ENCODE measurements at places on chromosomes 11 and 22. TPM values are rescaled to one million over a fixed set of nuclear protein-coding genes. Genes with fewer than 3 reads are reported as not detected.

NAALAD2 gene
- 0.42 TPM for total RNA-seq

MFNG gene
- 18.1 TPM for total RNA-seq

ANO5 gene
- total RNA-seq, result 6.5 TPM

FAM181B gene
- 2.2 TPM for total RNA-seq

HEPHL1 gene
- not detected for total RNA-seq

PPP1CA gene
- 74.4 TPM for total RNA-seq

- no peaks in the 10 kb centered on the region for H3K27me3 ChIP-seq
- peaks cover 4% of the 10 kb centered on the region for H3K4me1 ChIP-seq
- no peaks in the 10 kb centered on the region for H3K36me3 ChIP-seq
- H3K4me3 ChIP-seq, result no peak overlapping the region
- no peak overlapping the region for H3K27ac ChIP-seq
These were observed 23.7 kb upstream of the SORL1-AS1 start for GRCh38 chr11:121476379-121477032.

GRCh38 chr11:34654483-34655334 lies 33.8 kb downstream of the EHF start:
- H3K4me1 ChIP-seq, result no peaks in the 10 kb centered on the region
- H3K27ac ChIP-seq, result no peak overlapping the region
- H3K36me3 ChIP-seq, result no peaks in the 10 kb centered on the region
- no peak overlapping the region for H3K4me3 ChIP-seq
- H3K27me3 ChIP-seq, result no peaks in the 10 kb centered on the region
- DNase-seq, result no peak

DNA sequence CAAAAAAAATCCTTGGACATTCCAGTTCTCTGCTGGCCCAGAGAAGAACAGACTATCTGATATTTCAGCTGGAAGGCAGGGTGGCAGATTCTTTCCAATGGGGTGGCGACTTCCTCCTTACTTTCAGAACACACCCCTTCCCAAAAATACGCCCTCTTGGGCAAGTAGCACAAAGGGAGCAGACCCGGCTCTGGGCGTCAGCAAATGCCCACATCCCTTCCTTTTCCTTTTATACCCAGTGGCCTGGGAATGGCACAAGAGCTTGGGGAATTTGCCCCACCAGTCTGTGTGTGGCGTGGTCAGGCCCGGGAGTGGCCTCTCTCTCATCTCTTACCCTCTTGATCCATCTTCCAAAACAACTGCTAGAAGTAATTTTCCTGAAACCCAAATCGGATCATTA lies 33.0 kb upstream of the NUP160 start:
- no peaks in the 10 kb centered on the region for H3K36me3 ChIP-seq
- no peak for DNase-seq
- H3K27me3 ChIP-seq, result no peaks in the 10 kb centered on the region

DNA sequence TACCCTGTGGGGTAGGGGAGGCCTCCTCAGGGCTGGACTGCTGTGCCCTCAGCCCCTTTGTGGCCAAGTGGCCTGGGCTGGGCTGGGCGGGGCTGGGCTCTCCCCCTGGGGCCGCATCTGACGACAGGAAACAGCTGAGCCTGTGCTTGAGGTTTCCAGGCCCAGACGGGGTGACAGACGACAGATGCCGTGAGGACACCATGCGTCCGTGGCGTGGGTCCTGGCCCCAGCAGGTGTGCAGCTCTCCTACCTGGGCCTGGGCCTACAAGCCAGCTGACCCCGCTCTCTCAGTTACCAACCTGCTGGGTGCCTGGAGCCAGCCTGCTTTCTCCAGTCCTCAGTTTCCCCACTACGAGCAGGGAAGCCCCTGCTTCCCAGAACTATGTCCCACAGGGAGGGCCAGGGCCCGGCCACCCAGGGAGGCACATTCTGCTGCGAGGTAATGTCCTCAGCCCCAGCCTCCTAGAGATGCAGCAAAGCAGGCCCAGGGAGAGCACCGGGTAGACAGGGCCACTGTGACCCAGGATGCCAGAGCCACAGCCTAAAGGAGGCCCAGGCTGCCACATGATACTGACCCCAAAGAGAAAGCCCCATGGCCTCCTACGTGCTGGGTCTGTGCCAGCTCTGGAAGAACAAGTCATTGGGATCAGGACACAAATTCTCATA lies 181.3 kb downstream of the IGLL1 start:
- no peak overlapping the region for H3K4me3 ChIP-seq
- no peak for DNase-seq
- no peaks in the 10 kb centered on the region for H3K27me3 ChIP-seq
- H3K27ac ChIP-seq, result no peak overlapping the region
- H3K4me1 ChIP-seq, result peaks cover 3% of the 10 kb centered on the region

DNA sequence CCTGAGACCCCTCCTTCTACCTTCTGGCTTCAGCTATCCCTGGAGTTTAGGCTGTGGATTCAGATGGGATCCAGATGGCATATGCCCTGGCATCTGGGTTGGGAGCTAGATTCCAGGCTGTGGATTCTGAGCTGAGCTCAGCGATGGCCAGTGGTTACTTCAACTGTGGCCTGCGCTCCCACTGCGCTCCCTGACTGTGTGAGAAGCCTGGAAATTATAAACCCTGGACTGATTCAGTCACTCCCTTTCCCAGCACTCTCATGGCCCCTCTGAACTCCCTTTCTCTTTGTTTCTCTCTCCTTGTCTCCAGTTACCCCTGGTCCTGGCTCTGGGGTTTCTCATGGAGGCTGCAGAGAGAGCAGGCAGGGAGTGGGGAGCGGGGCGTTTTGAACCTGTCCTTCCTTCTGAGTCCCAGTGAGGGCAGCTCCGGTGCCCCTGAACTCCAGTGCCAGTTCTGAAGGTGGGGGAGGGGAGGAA lies 4.8 kb downstream of the ARHGEF17 start:
- H3K36me3 ChIP-seq, result peaks cover 6% of the 10 kb centered on the region
- no peaks in the 10 kb centered on the region for H3K27me3 ChIP-seq
- peaks cover 67% of the 10 kb centered on the region for H3K4me1 ChIP-seq

DNA sequence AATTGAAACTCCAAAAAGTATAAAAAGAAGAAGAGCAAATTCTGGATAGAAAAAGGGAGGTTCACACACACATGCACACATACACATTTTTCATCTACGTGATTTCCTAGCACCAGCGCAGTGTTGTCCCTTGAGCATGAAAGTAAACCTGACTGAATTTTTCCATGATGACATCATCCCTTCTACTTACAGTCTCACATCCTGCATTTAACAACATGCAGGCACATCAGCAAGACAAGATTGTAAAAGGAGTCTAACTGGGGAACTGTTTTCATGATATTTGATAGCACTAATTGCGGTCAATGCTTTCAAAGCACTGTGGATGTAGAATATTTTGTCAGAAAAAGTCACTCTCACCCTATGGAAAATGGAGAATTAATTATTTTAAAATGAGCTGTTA lies 36.6 kb downstream of the GAS2 start:
- no peaks in the 10 kb centered on the region for H3K27me3 ChIP-seq
- no peak overlapping the region for H3K4me3 ChIP-seq
- H3K4me1 ChIP-seq, result no peaks in the 10 kb centered on the region
- no peak for DNase-seq

DNA sequence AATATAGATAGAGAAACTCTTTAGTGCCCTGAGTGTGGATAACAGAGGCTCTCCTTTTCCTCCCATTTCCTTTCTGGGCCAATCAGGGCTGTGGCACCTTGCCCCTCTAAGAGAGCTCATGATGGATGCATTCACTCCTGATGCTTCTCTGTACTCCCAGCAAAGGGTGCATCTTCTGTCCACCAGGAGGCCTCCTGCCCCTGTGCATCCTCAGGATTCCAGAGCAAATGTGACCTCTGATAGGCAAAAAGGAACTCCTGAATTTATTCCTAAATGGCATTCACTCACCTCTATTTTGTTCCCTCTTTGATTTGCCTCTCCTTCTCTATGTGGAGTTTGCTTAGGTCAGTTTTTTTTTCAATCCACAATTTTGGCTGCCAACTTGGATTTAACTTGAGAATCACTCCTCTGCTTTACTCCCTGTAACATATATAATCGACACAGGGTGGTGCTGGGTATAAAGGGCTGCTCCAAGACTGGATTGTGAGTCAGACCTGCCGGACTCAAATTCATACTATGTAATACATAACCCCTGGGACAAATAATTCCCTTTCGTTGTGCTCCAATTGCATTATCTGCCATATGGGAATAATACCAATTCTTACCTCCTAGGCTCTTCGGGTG lies 1.1 kb upstream of the MRGPRX4 start:
- H3K36me3 ChIP-seq, result no peaks in the 10 kb centered on the region
- H3K27ac ChIP-seq, result no peak overlapping the region
- no peak overlapping the region for H3K4me3 ChIP-seq
- DNase-seq, result no peak

GRCh38 chr22:40366068-40366467 lies 4.3 kb upstream of the SGSM3 start:
- no peaks in the 10 kb centered on the region for H3K27me3 ChIP-seq
- DNase-seq, result no peak
- H3K4me1 ChIP-seq, result no peaks in the 10 kb centered on the region
- no peak overlapping the region for H3K4me3 ChIP-seq
- H3K36me3 ChIP-seq, result peaks cover 47% of the 10 kb centered on the region

DNA sequence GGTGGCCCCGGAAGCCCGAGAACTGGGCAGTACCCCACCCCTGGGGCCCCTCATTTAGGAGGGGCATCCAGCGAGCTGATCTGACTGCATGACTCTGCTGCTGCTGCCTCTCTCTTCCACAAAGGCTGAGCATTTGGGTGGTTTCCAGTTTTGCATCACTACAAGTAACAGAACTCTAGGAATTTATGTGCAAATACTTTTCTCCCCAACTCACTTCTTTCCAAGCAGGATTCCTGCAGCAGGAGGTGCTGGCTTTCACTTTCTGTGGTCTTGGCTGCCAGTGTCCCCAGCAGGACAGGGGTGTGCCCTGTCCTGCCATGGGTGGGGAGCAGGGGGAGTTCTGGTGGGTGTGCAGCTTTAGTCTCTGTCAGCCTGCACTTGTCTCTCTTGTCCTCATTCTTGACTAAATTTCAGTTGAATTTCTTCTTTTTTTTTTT lies 21.2 kb downstream of the UPB1 start:
- H3K4me3 ChIP-seq, result peak overlapping the region; percentile 26
- H3K27me3 ChIP-seq, result no peaks in the 10 kb centered on the region
- no peaks in the 10 kb centered on the region for H3K36me3 ChIP-seq
- no peak for DNase-seq

GRCh38 chr22:18024956-18025720 lies 777 bp upstream of the MICAL3 start:
- H3K4me3 ChIP-seq, result peak overlapping the region; percentile 95
- DNase-seq, result no peak
- H3K27ac ChIP-seq, result no peak overlapping the region
- H3K4me1 ChIP-seq, result peaks cover 15% of the 10 kb centered on the region

- no peaks in the 10 kb centered on the region for H3K27me3 ChIP-seq
- no peak overlapping the region for H3K4me3 ChIP-seq
- H3K27ac ChIP-seq, result no peak overlapping the region
These were observed 79.0 kb upstream of the HSD17B12 start for GRCh38 chr11:43601511-43601910.

DNA sequence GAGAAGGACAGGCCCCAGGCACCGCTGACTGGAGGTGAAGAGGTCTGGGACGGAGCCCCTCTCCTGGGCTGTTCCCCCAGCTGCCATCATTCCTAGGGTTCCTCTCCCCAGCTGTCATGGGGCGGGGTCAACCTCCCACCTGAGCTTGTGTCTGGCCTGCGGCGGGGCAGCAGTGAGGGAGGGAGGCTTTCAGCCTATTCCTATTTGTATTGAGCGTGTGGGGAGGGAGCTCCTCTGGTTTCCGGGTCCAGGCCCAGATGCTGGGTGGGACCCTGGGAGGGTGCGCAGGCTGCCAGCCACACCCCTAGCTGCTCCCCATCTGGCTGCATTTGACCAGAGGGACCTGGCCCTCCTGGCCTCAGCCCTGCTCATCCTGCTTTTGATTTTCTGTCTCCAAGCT lies 13.7 kb downstream of the TSPAN4 start:
- no peaks in the 10 kb centered on the region for H3K27me3 ChIP-seq
- no peak overlapping the region for H3K4me3 ChIP-seq
- peaks cover 7% of the 10 kb centered on the region for H3K4me1 ChIP-seq
- H3K36me3 ChIP-seq, result no peaks in the 10 kb centered on the region
- H3K27ac ChIP-seq, result no peak overlapping the region

DNA sequence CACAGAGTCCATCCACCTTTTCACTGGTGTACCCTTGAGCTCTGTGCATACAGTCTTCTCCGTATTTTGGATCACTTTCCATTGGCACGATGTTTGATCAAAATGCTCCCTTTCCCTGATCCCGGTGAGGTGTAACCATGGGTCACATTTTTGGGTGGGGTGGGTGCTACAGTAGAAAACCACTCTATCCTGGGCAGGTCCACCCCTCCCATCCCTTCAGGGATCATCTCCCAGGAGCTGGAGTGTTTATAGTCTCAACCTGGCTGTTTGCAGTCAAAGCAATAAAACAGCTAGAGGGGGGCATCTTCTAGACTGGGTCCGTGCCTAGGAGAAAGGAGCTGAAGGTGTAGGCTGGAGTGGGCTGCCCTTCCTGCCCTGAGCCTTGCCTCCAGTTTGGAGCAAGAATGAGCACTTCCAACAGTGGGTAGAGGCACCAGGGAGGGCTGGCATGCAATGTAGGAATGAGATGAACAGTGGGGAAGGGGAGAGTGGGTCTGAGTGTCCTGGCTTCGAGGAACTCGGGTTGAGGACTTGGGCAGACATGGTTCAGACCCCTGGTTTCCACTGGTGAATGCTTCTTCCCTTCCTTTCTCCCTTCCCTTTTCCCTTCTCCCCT lies 38.8 kb downstream of the RNF141 start:
- no peaks in the 10 kb centered on the region for H3K27me3 ChIP-seq
- peaks cover 3% of the 10 kb centered on the region for H3K36me3 ChIP-seq
- H3K4me3 ChIP-seq, result no peak overlapping the region
- H3K4me1 ChIP-seq, result peaks cover 2% of the 10 kb centered on the region
- no peak for DNase-seq

- H3K36me3 ChIP-seq, result no peaks in the 10 kb centered on the region
- H3K27me3 ChIP-seq, result no peaks in the 10 kb centered on the region
- no peak overlapping the region for H3K4me3 ChIP-seq
- no peak for DNase-seq
- H3K27ac ChIP-seq, result no peak overlapping the region
These were observed 769.1 kb upstream of the LUZP2 start for GRCh38 chr11:23727794-23728193.

GRCh38 chr22:30305519-30305905 lies 16.2 kb upstream of the CASTOR1 start:
- no peaks in the 10 kb centered on the region for H3K27me3 ChIP-seq
- H3K4me1 ChIP-seq, result peaks cover 76% of the 10 kb centered on the region
- peaks cover 2% of the 10 kb centered on the region for H3K36me3 ChIP-seq
- peak overlapping the region; percentile 83 for H3K27ac ChIP-seq
- no peak for DNase-seq

- no peaks in the 10 kb centered on the region for H3K36me3 ChIP-seq
- no peak for DNase-seq
- peaks cover 10% of the 10 kb centered on the region for H3K4me1 ChIP-seq
- peak overlapping the region; percentile 45 for H3K27ac ChIP-seq
- no peaks in the 10 kb centered on the region for H3K27me3 ChIP-seq
These were observed 705 bp downstream of the PTPRJ start for GRCh38 chr11:47980907-47981621.

DNA sequence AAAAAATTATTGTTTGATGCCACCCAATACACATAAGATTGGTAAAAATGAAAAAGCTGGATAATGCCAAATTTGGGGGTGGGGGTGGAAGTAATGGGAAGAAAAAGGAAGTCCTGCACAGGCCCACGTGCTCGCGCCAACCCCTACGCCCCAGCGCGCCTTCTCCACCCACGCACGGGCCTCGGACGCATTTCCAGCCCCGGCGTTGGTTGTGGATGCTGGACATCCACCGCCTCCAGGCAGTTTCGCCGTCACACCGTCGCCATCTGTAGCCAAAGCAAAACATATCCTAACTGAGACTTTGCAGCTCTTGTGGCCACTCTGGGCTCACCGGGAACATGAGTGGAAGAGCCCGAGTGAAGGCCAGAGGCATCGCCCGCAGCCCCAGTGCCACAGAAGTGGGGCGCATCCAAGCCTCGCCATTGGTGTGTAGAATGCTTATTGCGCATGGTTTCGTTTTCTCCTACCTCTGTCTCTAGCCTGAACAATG lies at the start of gene PIWIL4:
Gene PIWIL4, plus strand, starts transcription at position 188 of the 490 bp plus-strand sequence. Its CDS starts 151 bp downstream, at position 339.
- no peak within 1 kb of the TSS for H3K27ac ChIP-seq
- no peaks in the 10 kb centered on the region for H3K36me3 ChIP-seq
- no peak for DNase-seq
- H3K27me3 ChIP-seq, result no peaks in the 10 kb centered on the region
- H3K4me1 ChIP-seq, result peaks cover 14% of the 10 kb centered on the region

Data from thoracic aorta (tissue), 2 donors.